ENCODE measurements at places on chromosomes 3 and 15.

DNA sequence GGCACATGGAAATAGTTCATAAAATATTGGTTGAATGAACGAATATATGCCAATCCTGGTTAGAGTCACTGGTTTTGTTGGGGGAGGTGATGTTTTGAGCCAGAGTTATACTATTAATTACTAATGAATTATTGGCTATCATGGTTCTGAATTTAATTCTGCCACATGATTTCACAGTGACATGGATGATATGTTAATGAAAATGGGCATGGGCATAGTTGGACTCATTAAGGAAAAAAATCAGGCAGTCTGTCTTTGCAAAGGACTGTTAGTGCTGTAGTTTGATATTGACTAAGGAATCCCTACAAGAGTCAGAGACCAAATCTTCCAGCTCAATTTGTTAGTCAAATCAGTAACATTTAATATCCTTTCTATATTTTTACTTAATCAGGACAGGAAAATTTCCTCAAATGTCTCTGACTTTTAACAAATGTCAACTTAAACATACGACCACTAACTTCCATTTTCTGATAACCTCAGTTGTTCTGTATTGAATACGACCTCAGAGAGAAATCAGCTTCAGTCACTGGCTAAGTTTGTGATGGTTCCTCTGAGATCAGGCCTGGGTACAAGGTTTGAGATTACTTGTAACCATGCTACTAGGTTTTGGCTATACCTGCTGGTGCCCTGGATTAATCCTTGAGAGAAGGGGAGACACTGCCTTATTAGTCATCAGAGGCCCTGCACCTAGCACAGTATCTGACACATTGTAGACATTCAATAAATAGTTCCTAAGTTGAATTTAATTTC lies 13.3 kb downstream of the NFKBIZ start:
- no peak for DNase-seq

DNA sequence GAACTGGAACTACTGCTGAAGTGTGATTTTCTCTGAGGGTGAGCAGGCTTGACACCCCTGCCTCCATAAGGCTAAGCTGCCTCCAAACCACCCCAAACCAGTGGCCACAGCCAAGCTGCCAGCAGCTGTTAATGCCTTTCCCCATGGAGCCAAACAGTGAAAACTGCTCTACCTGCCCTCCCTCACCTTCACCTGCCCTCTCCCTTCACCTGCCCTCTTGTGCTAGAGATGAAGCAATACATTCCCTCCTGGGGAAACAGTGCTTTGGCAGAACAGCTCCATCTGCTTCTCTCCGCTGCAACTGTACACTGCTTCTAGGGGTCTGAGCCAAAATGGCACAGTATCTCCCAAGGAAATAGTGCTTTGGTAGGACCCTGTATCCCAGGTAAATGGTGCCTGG lies 374.1 kb downstream of the FHIT start:
- DNase-seq: no peak

- peak; percentile 60 for DNase-seq
These were observed 50.6 kb downstream of the GMNC start for GRCh38 chr3:190811775-190812480.

GRCh38 chr3:170725285-170725731 lies 139.4 kb upstream of the SLC7A14 start:
- peak; percentile 74 for DNase-seq

DNA sequence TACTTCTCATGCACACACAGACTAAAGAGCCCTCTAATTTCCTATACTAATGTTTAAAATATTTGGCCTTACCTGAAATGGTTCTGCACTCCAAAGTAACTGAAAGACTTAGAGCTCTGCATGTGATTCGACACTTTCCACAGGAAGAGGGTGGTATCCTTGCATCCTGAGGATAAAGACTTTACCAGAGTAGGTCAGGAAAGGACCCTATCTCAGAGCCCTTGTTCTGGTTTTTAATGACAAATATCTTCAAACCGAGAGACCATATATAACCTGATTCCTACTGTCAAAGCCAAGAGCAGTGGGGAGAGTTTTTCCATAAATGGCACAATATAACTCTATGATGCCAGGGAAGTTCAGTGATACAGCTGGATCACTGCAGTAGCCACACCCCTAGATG lies at the start of gene GP5:
TSS of gene GP5 (minus strand) at position 101 of the 400 bp plus-strand sequence. CDS start 984 bp downstream, outside the sequence.
- no peak for DNase-seq

DNA sequence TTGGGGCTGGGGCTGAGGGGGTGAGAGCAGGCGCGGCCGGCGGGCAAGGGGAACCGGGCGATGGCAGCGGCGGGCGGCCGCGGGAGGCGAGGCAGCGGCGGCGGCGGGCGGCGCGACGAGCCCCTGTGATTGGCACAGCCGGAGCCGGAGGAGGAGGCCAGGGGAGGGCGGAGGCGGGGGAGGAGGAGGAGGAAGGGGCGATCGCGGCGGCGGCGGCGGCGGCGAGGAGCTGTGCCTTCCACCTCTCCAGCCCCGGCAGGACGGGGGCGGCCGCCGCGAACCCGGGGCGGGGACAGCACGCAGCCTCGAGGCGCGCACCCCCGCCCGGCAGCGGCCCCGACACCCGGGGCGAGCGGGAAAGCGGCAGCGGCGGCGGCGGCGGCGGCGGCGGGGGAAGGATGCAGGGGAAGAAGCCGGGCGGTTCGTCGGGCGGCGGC lies at the start of gene SLCO3A1:
TSS of gene SLCO3A1 (plus strand) at position 198 of the 437 bp plus-strand sequence.
- no peak for DNase-seq

DNA sequence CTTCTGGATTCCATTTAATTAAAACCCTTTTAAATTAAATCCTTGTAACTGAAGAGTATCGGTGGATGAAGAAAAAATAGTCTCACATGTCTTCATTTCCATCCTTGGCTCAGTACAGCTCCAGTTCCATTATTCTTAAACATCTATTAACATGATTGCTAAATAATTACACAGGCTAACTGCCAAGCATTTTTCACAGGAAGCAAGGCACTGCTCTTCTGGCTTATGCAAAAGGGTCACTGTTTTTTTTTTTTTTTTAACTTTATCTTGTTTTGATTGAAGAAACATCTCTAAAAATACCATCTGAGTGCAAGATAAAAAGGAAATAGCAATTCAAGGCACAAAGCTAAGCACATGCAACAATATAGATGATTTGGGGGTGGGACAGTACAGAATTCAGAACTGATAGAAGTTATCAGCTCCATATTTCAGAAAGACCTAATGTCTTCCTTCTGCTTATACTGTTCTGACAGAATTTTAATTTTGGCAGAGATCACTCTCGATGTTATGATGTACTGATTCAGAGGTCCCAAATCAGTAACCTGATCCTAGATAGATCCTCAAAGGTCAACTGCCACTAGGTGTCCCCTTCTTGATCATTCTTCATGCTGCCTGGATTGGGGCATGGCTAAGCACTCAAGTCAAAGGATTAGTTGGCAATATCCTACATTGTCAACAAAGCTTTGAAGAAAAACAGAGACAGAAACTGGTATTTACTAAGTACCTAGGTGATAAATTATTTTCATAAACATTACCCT lies 57.8 kb upstream of the ACTC1 start:
- DNase-seq: peak; percentile 66

DNA sequence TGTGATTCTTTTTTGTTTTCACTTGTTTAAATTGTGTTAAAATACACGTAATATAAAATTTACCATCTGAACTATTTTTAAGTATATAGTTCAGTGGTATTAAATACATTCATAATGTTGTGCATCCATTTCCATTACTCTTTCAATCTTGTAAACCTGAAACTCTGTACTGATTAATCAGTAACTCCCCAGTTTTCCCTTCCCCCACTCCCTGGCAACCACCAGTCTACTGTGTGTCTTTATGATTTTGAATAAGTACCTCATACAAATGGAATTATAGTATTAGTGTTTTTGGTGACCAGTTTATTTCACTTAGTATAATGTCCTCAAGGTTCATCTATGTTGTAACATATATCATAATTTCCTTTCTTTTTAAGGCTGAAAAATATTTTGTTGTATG lies 59.3 kb downstream of the GLCE start:
- no peak for DNase-seq

DNA sequence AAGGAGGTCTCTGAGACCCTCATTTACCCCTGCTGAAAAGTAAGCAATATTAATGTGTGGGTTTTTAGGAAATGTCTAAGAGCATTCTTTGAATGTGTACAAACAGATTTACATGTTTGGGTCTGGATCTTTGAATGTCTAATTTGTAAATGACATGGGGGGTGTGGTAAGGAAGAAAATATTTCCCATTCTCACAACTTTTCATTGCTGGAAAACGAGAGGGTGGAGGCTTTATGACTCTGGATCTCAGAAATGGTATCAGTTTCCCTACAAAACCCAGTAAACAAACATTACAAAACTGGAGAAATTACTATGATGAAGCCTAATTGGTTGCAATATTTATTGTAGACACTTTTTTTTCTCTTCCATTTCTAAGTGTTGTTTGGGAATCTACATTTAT lies 98.1 kb upstream of the FOXB1 start:
- no peak for DNase-seq

- no peak for DNase-seq
These were observed 63.3 kb upstream of the TP63 start for GRCh38 chr3:189567766-189568420.

- peak; percentile 24 for DNase-seq
These were observed 110.8 kb upstream of the RAD18 start for GRCh38 chr3:9074079-9074478.

DNA sequence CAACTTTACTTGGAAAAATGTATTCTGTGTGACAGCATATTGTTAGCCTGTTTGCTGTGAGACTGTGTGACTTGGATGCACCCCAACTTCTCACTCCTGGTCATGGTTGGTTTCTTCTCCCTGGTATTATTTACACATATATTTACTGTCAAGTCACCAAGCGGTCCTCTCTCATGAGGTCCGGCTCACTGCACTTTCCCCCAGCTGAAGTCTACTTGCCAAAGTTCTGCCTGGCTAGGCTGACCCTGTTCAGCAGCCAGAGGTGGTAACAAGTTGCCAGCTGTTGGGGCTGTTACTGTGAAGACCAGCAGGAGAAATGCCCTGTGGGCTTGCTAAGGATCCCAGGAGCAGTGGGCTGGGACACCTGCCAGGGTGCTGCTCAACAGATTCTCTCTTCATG lies 337.5 kb downstream of the MFSD1 start:
- DNase-seq: no peak

- no peak for DNase-seq
These were observed 43.1 kb upstream of the SACM1L start for GRCh38 chr3:45646051-45646585.

DNA sequence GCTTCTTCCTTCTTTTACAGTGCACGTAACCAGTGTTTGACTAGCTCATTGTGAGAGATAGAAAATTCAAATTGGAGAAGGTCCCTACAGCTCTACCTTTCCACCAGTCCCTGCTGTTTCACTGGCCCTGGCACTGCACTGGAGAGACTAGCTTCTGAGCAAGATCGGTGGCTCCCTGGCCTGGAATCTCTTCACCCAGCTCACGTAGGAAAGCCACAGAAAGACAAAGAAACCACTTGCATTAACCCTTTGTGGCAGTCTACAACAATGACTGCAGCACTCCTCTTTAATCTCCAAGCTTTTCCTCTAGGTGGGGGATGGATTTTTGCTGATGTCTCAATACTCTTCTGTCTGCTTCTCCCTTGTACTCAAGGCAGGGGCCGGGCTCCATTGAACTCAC lies 155.9 kb downstream of the PEX5L start:
- DNase-seq: no peak

DNA sequence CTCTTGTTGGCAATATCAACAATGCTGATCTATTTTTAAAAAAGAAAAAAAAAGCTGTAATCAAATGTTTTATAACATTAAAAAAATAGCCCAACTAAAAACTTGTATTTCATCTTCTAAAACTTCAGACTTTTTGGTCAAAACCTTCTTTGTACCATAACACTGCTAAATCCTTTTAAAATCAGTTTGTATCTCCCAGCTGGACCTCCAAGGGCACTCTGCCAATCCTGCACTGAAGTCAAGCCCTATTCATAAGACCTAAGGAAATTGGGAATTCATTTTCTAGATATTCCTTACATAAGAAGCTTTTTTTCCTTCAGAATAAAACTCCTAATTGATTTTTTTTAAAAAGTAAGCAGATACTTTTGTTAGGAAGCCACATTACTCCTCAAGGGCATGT lies 38.2 kb upstream of the HCLS1 start:
- no peak for DNase-seq

DNA sequence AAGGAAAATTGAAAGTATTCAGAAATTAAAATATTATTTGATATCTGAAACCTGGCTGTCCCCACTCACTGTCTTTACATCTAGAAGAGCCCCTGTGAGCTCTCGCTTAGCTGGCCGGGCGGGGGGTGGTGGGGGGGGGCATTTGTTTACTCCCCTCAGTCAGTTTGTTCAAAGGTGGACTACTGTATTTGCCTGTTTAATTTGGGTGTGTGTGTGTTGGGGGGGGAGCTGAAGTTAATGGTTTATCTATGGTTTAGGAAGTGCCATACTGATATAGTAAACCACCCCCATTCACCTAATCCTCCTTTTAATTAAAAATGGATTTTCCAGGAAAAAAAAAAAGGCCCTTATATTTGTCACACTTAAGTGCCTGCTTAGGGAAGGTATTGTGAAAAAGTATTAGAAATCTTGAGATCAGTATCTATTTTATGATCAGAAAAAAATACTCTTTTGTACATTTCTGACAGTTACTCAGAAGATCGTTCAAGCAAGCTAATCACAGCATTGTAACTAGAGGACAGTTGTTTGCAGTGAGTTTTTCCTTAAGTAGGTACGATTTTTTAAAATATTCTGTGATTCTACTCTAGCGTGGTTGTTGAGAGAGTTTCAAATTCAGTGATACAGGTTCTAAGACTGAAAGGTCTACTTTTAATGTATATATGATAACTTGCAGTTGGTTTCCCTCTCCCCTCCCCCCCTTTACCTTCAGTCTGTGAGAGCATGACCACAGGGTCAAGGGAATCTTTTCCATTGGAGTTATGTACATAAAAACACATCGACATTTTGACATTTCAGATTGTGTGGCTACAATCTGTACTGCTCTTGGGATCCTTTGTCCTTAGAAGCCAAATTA lies 8.5 kb downstream of the NR2F2 start:
- peak; percentile 38 for DNase-seq

- no peak for DNase-seq
These were observed 34.0 kb upstream of the ARPIN start for GRCh38 chr15:89946681-89947299.

GRCh38 chr3:193614430-193614829 lies 21.4 kb downstream of the OPA1 start:
- no peak for DNase-seq

- DNase-seq: peak; percentile 72
These were observed 698 bp downstream of the IL1RAP start for GRCh38 chr3:190514413-190515153.

GRCh38 chr15:42275780-42276391 lies 2.7 kb upstream of the TMEM87A start:
- no peak for DNase-seq

- no peak for DNase-seq
These were observed 126.3 kb upstream of the CRBN start for GRCh38 chr3:3305841-3306240.

- peak; percentile 58 for DNase-seq
These were observed 70.4 kb downstream of the KLF13 start for GRCh38 chr15:31396881-31397560.

GRCh38 chr3:121490161-121490560 lies 55.6 kb downstream of the POLQ start:
- no peak for DNase-seq
